ENCODE measurements at places on chromosomes 2 and 18.

DNA sequence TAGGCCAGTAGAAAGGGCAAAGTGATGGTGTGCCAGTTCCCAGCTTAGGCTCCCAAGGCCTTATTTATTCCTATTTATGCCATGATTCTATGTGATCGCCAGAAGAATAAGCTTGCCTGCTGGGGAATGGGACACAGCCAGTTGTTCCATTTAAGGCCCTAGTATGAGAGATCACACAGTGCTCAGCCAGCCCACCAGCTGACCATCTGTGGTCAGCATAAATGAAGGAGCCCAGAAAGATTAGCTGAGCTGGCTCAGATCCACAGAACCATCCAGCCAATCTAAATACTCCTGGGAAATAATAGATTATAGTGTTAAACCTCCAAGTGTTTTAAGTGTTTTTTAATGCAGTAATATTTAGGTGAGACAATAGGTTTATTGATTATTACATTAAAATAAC is 12.6 kb upstream of the L3MBTL4 start:
- DNase-seq = no peak

GRCh38 chr2:23711979-23712755 is 214.8 kb downstream of the ATAD2B start:
- DNase-seq = no peak

DNA sequence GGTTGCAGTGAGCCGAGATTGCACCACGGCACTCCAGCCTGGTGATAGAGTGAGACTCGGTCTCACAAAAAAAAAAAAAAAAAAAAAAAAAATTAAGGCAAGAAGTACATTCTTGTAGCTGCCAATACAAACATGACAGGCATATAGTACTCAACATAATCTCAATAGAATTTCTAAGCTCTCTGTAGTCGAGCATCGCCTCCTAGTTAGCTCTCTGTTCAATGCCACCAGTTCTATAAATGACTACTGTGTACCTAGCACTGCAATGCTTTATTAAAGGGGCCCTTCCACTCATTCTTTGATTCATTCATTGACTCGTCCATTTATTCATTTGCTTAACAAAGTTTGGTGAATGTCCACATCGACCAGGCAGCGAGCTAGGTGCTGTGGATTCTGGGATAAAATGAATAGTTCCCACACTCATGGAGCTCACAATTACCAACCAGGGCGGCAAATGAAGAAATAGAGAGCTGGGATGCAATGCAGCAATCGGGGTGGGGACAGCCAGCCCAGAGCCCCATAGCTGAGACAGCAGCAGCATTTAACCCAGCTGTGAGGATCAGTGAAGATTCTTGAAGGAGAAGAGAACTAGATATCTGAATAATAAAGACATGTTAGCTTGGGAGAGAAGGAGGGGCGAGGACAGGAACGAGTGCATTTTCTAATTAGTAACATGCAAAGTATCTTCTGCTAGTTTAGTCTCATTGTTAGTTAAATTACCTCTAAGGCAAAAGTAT is 349.8 kb downstream of the LPIN1 start:
- no peak for DNase-seq

- no peak for DNase-seq
Measured at GRCh38 chr2:235303499-235304291, 190.1 kb upstream of the AGAP1 start.

DNA sequence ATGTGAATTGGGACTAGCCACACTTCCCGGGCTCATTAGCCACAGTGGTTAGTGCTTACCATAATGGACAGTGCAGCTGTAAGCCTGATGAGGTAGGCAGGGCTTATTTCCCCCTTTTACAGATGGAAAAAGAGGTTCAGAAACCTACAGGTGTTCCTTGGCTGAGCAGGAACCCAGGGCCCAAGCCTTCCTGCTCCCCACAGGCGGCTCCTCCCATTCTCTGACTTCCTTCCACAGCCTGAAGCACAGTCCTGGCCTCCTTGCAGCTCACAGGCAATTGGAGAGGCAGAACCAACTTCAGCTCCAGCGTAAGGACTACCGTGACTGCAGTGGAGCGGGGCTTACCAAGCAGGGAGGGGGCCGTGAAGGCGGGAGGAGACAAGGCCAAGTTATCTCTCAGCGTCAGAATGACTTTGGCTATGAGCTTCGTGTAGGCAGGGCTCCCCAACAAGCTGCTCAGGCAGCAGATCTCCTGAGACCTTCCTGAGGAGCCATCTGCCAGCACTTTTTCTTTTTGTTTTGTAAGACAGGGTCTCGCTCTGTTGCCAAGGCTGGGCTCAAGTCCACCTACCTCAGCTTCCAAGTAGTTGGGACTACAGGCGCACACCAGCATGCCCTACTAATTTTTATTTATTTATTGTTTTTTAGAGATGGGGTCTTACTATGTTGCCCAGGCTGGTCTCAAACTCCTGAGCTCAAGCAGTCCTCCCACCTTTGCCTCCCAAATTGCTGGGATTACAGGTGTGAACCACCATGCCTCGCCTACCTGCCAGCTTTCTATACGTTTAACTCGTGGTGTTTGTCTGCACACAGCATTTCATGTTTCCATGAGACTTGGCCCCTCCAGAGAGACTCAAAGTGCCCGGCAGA is 34.2 kb upstream of the NT5DC4 start:
- DNase-seq = no peak

- no peak for DNase-seq
Measured at GRCh38 chr18:35182151-35182550, 58.7 kb upstream of the ZNF397 start.

DNA sequence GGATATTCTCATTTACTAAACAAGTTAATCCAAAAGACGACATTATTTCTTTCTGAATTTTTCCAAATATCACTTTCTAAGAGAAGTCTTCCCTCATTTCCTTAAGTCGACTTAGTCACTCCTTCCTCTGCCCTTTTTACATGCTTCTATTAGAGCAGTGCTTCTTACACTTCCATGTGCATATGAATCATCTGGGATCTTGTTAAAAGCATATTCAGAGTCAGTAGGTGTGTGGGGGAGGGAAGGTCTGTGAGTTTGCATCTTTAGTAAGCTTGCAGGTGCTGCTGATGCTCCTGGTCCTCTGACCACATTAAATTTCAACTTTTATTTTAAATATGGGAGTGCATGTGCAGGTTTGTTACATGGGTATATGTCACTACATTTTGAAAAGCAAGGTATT is 582.6 kb downstream of the NRXN1 start:
- DNase-seq = no peak

GRCh38 chr2:157460384-157460837 is 16.5 kb upstream of the CYTIP start:
- no peak for DNase-seq

DNA sequence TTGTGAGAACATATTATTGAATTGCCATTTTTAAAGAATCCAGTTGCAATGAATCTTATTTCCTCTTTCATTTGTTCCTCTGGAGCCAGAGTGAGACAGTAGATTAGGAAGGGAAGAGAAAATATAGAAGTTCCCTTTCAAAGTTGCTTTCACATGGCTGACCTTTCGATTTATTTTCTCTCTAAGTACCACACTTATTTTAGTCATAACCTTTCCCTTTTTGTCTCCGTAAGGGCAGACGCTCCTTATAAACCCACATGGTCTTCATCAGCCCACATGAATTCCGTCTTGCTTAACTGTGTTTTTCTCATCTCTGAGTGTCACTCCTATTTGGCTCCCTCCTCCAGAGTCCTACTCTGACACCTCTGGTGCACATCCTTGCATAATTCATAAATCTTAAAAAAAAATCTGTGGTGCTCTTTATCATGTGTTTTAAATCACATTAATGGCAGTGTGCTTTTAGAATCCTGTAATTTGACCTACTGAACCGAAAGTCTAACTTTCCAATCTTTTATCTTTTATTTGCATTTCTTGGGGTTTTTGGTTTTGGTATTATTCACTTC is 38.5 kb upstream of the ZNF396 start:
- no peak for DNase-seq

DNA sequence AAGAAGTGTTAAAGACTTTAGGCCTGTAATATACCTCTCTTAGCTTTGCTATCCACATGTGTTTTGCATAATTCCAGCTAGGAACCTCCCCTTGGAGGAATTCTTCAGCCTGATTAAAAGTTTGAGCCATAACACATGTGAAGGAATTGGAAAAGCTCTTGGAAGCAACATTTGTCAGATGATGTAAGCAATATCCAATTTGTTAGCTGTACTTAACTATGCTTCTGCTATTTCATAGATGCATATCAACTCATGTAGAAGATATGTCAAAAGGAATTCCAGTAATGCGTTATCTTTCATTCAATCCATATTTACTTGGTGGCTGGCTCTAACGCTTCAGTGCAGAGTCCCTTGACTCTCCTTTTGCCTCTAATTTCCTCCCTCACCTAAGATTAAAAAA is 46.2 kb downstream of the PKP4 start:
- no peak for DNase-seq
